ENCODE measurements at places on chromosomes 2 and 18.

GRCh38 chr2:38933653-38934052 is 44.0 kb downstream of the ARHGEF33 start:
- no peak for DNase-seq

GRCh38 chr2:190607014-190607597 is 41.8 kb upstream of the NAB1 start:
- no peak for DNase-seq

- DNase-seq = no peak
These were observed 7.2 kb downstream of the PDCD1 start for GRCh38 chr2:241851325-241852115.

DNA sequence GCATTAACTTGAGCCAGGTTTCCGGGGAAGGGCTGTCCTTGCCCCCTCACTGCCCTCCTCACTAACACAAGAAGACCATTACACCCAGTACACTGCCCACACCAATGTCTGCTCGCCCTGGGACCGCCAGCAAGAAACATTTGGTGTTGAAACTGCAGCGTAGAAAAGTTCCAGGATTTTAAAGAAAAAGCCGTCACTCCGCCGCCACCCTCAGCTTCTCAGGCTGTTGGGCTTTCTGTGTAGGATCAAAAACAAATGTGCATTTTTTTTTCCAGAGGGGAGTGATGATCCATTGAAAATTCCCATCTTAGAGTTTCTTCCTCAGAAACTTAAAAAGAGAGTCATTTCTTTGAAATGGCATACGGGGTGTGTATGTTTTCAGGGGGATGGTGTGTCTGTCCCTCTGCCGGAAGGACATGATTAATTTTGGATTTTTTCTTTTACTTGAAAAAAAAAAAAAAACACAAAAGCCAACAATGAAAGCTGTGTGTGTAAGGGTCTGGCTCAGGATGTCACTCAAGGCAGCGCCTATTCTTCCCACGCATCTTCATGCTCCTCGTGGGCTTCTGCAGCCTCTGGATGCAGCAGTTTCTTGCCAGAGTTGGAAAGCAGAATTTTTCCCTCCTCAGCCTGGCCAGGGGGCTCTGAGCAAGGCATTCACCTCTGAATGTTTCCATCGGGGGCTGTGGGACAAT is 184.9 kb downstream of the GLI2 start:
- no peak for DNase-seq
